ENCODE measurements at places on chromosomes 5 and 9.

GRCh38 chr5:122415030-122415800, 103.2 kb downstream of the SNCAIP start:
- peak; percentile 62 for DNase-seq

- peak; percentile 74 for DNase-seq
Measured at GRCh38 chr9:32581512-32582143, 8.7 kb upstream of the NDUFB6 start.

DNA sequence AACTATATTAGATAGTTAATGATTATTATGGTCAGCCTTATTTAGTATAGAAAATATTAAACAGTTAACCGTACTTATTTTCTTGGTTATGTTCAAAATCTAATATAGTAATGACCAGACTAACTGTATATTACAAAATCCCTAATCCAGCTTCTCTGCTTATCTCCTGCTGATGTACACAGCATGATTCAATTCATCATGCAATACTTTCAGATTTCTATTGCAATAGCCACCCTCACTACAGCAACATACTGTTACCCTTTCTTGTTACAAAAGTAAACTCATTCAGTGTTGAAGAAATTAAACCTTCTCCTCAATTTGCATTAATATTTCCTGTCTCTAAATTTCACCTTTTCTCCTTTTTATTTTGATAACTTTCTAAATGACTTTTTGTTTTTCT, 1375.0 kb upstream of the NUDT12 start:
- no peak for DNase-seq

- no peak for DNase-seq
Measured at GRCh38 chr5:67996596-67996995, 219.0 kb upstream of the PIK3R1 start.

DNA sequence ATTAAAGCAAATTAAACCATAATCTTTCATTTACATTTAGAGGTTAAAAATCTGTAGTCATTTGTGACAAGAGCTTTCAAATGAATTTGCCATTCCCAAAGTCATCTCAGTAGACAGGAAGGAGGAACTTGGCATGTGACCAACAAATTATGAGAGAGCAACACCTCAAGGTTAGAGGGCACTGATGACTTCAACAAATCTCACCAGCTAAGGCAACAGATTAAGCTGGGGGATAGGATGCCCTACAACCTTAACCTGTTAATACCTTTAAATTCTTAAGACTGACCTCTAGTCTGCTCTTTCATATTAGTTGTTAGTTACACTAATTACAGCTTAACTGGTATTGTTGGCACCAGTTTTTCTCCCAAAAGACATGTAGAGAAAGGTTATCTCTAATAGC, 18.4 kb downstream of the POU5F2 start:
- DNase-seq, result no peak

All from hematopoietic multipotent progenitor cell treated with erythropoietin and hydrocortisone succinate and interleukin-3 and kit ligand, for 8 days (in vitro differentiated cells).